Muscle of leg (tissue), 16 donors: ENCODE measurements at places on chromosomes 12 and 14. TPM values are rescaled to one million over a fixed set of nuclear protein-coding genes. Genes with fewer than 3 reads are reported as not detected.

IRF9 gene
- 24.9 TPM for total RNA-seq

RPL10L gene
- total RNA-seq: not detected

TMPRSS12 gene
- not detected for total RNA-seq

AHNAK2 gene
- 21.6 TPM for total RNA-seq

UNG gene
- total RNA-seq: 20.1 TPM

METTL1 gene
- 15.3 TPM for total RNA-seq

ACOT4 gene
- 0.31 TPM for total RNA-seq

DNA sequence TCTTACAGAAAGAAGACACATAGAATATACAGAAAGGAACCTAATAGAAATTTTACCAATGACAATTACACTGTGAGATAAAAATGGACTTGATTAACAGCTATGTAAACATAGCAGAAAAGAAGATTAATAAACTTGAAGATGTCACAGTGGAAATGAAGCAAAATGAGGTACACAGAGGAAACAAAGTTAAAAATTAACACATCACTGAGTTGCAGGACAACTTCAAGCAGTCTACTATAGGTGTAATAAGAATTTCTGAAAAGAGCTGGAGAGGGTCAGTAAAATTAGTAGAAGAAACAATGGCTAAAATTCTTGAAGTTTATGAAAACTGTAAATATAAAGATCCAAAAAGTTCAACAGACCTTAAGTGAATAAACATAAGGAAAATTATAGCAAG lies 738.7 kb downstream of the C12orf50 start:
- H3K36me3 ChIP-seq: no peaks in the 10 kb centered on the region
- no peak overlapping the region for H3K27ac ChIP-seq
- H3K4me1 ChIP-seq: no peaks in the 10 kb centered on the region
- H3K4me3 ChIP-seq: no peak overlapping the region
- H3K27me3 ChIP-seq: no peaks in the 10 kb centered on the region
- DNase-seq: no peak

- H3K27me3 ChIP-seq: no peaks in the 10 kb centered on the region
- no peak overlapping the region for H3K4me3 ChIP-seq
- H3K36me3 ChIP-seq: peaks cover 7% of the 10 kb centered on the region
These were observed 14.1 kb downstream of the KRAS start for GRCh38 chr12:25236626-25237025.

GRCh38 chr12:75460204-75460603 lies 20.4 kb upstream of the GLIPR1 start:
- no peak overlapping the region for H3K27ac ChIP-seq
- H3K27me3 ChIP-seq: no peaks in the 10 kb centered on the region
- no peak for DNase-seq
- no peaks in the 10 kb centered on the region for H3K4me1 ChIP-seq

- no peaks in the 10 kb centered on the region for H3K36me3 ChIP-seq
- H3K4me3 ChIP-seq: peak overlapping the region; percentile 50
- no peak for DNase-seq
- H3K27me3 ChIP-seq: peaks cover 67% of the 10 kb centered on the region
- peaks cover 49% of the 10 kb centered on the region for H3K4me1 ChIP-seq
These were observed 26.9 kb downstream of the BCL11B start for GRCh38 chr14:99244941-99245563.

GRCh38 chr12:125178222-125178621 lies 113.0 kb downstream of the AACS start:
- no peak for DNase-seq
- H3K27me3 ChIP-seq: peaks cover 27% of the 10 kb centered on the region
- H3K4me1 ChIP-seq: peaks cover 4% of the 10 kb centered on the region
- H3K36me3 ChIP-seq: no peaks in the 10 kb centered on the region
- H3K27ac ChIP-seq: no peak overlapping the region
- H3K4me3 ChIP-seq: no peak overlapping the region

GRCh38 chr14:38207736-38208617 lies at the start of gene SSTR1:
SSTR1 (plus strand) TSS chr14:38207904; CDS start chr14:38209390, 1,486 bp downstream.
- no peak within 1 kb of the TSS for H3K27ac ChIP-seq
- peaks cover 31% of the 10 kb centered on the region for H3K4me1 ChIP-seq
- H3K36me3 ChIP-seq: no peaks in the 10 kb centered on the region
- no peak for DNase-seq
- peak within 1 kb of the TSS; percentile 15 for H3K4me3 ChIP-seq

DNA sequence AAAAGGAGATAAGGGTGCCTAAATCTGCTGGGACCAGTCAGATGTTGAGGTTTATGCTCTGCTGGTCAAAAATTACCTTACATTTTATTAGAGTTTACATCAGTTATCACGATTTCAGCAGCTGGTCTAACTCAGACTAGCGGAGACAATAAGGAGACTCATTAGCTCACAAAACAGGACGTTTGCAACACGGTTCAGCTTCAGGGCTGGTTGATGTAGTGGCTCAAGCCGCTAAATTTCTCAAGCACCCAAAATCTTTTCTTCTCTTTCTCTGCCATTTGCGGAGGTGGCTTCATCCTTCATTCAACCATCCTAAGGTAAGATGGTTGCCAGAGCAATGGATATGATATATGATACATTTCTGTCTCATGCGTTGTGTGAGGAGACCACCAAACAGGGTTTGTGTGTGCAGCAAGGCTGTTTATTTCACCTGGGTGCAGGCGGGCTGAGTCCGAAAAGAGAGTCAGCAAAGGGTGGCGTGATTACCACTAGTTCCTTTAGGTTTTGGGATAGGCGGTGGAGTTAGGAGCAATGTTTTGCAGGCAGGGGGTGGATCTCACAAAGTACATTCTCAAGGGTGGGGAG lies 30.3 kb upstream of the CLIP1 start:
- no peak overlapping the region for H3K27ac ChIP-seq
- no peaks in the 10 kb centered on the region for H3K4me1 ChIP-seq
- H3K27me3 ChIP-seq: no peaks in the 10 kb centered on the region
- no peaks in the 10 kb centered on the region for H3K36me3 ChIP-seq
- H3K4me3 ChIP-seq: no peak overlapping the region

GRCh38 chr12:46661110-46661845 lies 164.5 kb downstream of the SLC38A4 start:
- no peaks in the 10 kb centered on the region for H3K27me3 ChIP-seq
- no peak overlapping the region for H3K4me3 ChIP-seq
- peak; percentile 92 for DNase-seq
- no peaks in the 10 kb centered on the region for H3K36me3 ChIP-seq
- H3K27ac ChIP-seq: peak overlapping the region; percentile 36

DNA sequence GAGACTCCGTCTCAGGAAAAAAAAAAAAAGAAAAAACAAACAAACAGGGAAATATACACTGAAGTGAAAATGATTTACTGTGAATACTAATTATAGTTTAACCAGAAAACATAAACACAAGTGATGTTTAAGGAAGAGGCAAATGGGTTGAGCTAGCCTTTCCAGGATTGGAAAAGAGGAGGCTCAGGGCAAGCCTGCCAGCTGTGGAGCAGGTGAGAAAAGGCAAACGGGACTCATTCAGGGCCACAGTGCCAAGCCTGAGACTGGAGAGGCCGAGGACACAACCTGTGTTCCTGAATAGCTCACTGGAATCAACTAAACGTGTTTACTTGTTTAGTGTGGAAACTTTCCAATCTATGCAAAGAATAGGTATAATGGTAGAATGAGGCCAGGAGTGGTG lies 35.7 kb upstream of the MAPKAPK5 start:
- no peak overlapping the region for H3K4me3 ChIP-seq
- H3K4me1 ChIP-seq: no peaks in the 10 kb centered on the region
- no peaks in the 10 kb centered on the region for H3K27me3 ChIP-seq
- peaks cover 21% of the 10 kb centered on the region for H3K36me3 ChIP-seq

DNA sequence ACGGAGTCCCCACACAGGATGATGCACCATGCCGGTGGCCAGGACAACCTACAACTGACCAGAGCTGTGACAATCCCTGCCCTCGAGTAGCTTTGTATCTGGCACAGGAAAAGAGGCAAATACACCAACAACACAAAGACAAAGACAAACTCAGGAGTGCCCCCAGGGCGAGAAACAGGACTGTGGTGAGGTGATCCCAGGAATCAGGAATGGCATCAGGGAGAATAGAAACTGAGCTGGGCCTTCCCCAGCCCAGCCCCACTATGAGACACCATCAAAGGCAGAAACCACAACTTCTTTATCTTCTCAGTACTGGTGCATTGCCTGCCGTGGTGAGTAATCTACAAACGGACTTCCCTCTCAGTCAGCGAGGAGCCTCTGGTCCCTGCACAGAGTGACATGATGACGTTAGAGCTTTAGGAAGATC lies 157.7 kb downstream of the TTC7B start:
- H3K27me3 ChIP-seq: no peaks in the 10 kb centered on the region
- peaks cover 9% of the 10 kb centered on the region for H3K4me1 ChIP-seq
- no peak overlapping the region for H3K27ac ChIP-seq
- H3K4me3 ChIP-seq: no peak overlapping the region
- H3K36me3 ChIP-seq: peaks cover 23% of the 10 kb centered on the region

GRCh38 chr14:52355016-52355431 lies 40.9 kb downstream of the PTGER2 start:
- no peak overlapping the region for H3K4me3 ChIP-seq
- no peaks in the 10 kb centered on the region for H3K27me3 ChIP-seq
- H3K4me1 ChIP-seq: peaks cover 20% of the 10 kb centered on the region

DNA sequence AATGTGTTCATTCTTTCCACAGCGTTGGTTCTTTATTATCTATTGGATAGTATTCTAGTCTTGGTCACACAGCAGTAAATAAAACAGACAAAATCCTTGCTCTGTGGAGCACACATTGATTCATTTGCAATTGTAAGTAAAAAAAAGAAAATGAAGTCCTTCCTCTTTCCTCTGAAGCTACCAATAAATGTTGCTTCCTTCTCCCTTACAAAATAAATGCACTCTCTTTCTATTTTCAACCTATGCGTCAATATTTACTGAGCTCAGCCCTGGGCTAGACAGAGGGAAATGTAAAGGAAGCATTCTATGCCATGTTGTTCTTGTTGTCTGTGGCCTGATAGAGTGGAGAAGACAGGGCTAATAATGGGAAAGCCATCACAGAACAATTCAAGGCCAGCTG lies 2.9 kb downstream of the ABHD12B start:
- no peak overlapping the region for H3K4me3 ChIP-seq
- no peak overlapping the region for H3K27ac ChIP-seq
- no peaks in the 10 kb centered on the region for H3K36me3 ChIP-seq
- H3K27me3 ChIP-seq: peaks cover 49% of the 10 kb centered on the region

DNA sequence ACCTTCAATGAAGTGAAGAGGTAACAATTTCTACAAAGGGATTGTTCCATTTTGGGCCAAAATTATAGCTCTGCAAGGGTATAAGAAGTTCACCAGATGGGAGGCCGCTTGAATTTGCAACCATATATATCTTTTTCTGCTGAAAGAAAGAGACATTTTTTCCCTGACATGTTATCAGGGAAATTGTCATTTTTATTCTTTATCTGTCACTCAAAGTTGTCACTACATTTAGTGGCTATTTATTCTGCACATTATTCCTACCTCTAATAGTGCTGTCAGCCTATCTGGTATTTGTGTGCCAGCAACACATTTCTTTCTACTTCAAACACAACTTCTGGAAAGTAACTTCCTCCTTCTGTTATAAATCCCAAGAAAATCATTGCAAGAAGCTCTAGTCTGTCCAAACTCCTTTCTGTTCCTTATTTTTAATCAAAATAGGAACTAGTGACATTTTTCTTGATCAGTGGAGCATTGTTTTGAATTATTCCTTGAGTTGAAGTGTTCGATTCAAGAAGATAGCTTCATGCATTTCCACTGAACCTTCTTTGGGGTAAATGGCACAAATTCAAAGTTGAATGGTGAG lies 137.9 kb upstream of the ATP2B1 start:
- H3K4me1 ChIP-seq: no peaks in the 10 kb centered on the region
- no peak overlapping the region for H3K27ac ChIP-seq
- peak; percentile 35 for DNase-seq
- H3K27me3 ChIP-seq: no peaks in the 10 kb centered on the region
- H3K4me3 ChIP-seq: no peak overlapping the region

GRCh38 chr14:59117754-59118528 lies 70.5 kb upstream of the DAAM1 start:
- DNase-seq: no peak
- no peak overlapping the region for H3K27ac ChIP-seq
- H3K36me3 ChIP-seq: no peaks in the 10 kb centered on the region
- no peaks in the 10 kb centered on the region for H3K27me3 ChIP-seq
- H3K4me1 ChIP-seq: no peaks in the 10 kb centered on the region

- peak overlapping the region; percentile 91 for H3K27ac ChIP-seq
- H3K4me1 ChIP-seq: peaks cover 68% of the 10 kb centered on the region
- H3K36me3 ChIP-seq: no peaks in the 10 kb centered on the region
- peak; percentile 96 for DNase-seq
- H3K4me3 ChIP-seq: peak overlapping the region; percentile 0
These were observed 18.8 kb upstream of the NR4A1 start for GRCh38 chr12:52032446-52032803.

GRCh38 chr14:77786148-77786547 lies 13.8 kb upstream of the ADCK1 start:
- H3K27ac ChIP-seq: no peak overlapping the region
- no peak for DNase-seq
- H3K4me3 ChIP-seq: no peak overlapping the region
- H3K36me3 ChIP-seq: no peaks in the 10 kb centered on the region
- no peaks in the 10 kb centered on the region for H3K4me1 ChIP-seq
- peaks cover 2% of the 10 kb centered on the region for H3K27me3 ChIP-seq
